NB4 (cell line): ENCODE measurements at places on chromosomes 5 and 9.

DNA sequence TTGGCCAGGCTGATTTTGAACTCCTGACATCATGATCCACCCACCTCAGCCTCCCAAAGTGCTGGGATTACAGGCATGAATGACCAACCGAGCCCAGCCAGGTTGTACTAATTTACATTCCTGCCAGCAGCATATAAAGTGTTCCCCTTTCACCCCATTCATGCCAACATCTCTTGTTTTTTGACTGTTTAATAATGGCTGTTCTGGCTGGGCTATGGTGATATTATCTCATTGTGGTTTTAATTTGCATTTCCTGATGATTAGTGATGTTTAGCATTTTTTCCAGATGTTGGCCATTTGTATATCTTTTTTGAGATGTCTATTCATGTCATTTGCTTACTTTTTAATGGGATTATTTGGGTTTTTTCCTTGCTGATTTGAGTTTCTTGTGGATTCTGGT lies 87.3 kb downstream of the INVS start:
- no peak for DNase-seq

- DNase-seq, result no peak
Measured at GRCh38 chr5:124889850-124890249, 143.4 kb upstream of the ZNF608 start.

DNA sequence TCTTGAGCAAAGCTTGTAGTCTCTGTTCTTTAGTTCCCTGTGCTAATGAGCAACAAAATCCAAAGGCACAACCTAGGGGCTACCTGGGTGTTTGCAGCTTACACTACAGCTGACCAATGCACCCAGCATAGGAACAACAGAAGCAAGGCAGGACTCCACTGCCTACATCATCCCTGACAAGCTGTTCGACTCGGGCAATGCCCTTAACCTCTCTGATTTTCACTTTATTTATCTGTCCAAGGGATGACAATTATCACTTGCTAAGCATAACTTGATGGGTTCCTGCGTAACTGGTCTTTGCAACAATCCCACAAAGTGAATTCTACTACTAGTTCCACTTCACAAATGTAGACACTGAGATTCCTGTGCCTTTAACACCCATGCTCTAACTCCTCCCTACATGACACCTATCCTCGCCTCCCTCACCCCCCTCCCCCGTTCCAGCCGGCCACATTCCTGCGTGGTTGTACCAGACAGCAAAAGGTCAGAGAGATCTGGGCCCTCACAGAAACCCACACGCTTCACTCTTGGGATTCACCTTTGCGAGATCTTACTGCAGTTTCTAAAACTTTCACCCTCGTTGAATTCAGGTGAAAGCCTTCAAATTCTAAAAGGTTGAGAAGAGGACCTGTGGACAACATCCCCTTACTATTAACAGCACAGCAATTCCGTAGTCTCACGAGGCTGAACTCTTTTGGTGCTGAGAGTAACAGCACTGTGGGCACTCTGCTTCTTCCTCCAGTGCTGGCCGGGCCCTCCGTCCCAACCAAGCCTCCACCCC lies 995 bp downstream of the IPPK start:
- DNase-seq, result peak; percentile 41

DNA sequence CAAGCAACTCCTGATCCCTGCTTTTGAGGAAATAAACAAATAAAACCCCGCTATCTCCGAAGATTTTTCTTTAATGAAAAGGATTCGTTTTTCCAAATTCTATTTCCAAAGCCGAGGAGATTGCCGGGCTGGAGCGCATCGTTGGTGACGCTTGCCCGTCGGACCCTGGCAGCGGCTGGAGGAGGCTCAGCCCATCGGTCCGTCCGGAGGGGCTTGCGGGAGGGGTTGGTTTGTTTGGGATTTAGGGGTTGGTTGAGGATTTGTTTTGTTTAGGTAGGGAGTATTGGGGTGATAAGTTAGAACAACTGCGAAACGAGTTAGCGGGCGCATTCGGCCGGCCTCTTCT lies 20.8 kb downstream of the URM1 start:
- no peak for DNase-seq

DNA sequence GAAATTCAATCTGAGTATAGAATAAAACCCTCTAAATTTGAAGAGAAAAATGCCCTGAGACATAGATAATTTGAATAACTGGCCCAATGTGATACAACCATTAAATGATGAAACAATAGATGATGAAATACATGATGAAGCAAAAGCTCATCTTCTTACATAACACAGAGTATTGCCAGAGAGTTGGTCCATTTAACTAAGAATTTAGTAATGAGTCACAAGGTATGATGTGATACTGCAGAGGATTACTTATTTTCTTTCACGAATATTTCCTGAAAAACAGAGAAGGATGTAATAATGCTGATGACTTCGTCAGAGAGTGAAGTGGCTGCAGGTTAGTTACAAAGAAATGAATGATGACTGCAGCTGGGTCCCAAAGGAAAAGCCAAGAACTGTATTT lies 379.3 kb downstream of the CDH12 start:
- peak; percentile 19 for DNase-seq

DNA sequence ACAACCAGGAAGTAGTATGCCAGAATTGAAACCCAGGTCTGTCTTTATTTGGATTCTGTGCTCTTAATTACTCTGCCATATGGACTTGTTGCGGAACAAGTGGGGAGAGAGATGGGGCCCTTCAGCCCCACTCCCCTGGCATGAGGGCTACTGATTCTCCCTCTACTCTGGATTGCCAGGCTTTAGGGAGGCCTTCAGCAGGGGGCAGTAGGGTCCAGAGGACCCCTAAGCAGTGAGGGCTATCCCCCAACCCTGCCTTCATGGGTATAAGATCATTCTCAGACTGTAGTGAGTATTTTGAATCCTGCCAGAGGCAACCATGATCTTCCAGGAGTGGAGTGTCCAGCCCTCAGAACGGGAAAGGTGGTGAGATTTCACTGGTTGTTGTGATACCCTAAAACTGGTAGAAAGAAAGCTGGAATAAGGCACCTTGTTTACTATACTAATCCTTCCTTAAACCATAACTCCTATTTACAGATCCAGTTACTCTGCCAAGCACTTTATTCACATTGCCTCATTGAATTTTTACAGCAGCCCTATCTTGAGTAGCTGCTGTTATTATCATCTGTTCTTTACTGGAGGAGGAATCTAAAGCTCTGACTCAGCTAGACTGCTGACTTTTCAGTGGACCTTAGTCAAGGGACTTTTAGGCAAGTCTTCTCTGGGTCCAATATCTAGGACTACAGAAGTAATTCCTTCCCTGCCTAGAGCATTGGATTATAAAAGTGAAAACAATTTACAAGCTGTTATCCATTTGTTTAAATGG lies 31.3 kb upstream of the LARP1 start:
- DNase-seq, result no peak

GRCh38 chr9:133050781-133051180 lies 11.0 kb upstream of the CEL start:
- DNase-seq, result no peak

- no peak for DNase-seq
Measured at GRCh38 chr9:87573841-87574342, 76.2 kb downstream of the DAPK1 start.

- DNase-seq, result no peak
Measured at GRCh38 chr5:166401391-166401790, 1890.1 kb upstream of the WWC1 start.

GRCh38 chr5:1359031-1359645 lies 14.2 kb upstream of the CLPTM1L start:
- DNase-seq, result no peak

GRCh38 chr9:73577848-73578247 lies 426.2 kb downstream of the ANXA1 start:
- no peak for DNase-seq

GRCh38 chr5:174329738-174330137 lies 284.2 kb downstream of the NSG2 start:
- no peak for DNase-seq

GRCh38 chr9:7739595-7739994 lies 60.0 kb downstream of the DMAC1 start:
- DNase-seq, result no peak

- DNase-seq, result no peak
Measured at GRCh38 chr9:9004810-9005209, 1205.2 kb upstream of the DMAC1 start.

DNA sequence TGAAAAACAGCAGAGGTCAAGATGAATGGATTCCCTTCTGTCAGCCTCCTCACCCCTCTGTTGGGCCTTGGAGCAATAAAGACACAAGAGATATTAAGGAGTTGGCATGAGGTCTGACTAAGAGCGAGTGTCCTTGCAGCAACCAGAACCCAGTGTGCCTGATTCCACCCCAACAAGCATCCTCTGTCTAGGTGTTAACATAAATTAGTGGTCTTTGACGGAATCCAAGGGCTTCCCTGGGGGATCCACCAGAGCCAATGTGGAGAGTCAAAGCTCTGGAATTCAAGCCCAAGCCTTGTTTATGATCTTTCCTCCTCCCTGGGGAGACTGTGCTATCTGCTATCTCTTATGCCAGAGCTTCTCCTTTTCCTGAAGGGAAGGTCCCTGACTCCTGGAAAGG lies 128.1 kb upstream of the SMIM23 start:
- no peak for DNase-seq

GRCh38 chr5:84696651-84697050 lies 312.0 kb upstream of the EDIL3 start:
- no peak for DNase-seq

- no peak for DNase-seq
Measured at GRCh38 chr5:151958111-151958510, 33.5 kb upstream of the GLRA1 start.
